CD4-positive, alpha-beta T cell treated with Interleukin-1 beta for 1 hour (primary cell): ENCODE measurements at places on chromosomes 3 and 15.

DNA sequence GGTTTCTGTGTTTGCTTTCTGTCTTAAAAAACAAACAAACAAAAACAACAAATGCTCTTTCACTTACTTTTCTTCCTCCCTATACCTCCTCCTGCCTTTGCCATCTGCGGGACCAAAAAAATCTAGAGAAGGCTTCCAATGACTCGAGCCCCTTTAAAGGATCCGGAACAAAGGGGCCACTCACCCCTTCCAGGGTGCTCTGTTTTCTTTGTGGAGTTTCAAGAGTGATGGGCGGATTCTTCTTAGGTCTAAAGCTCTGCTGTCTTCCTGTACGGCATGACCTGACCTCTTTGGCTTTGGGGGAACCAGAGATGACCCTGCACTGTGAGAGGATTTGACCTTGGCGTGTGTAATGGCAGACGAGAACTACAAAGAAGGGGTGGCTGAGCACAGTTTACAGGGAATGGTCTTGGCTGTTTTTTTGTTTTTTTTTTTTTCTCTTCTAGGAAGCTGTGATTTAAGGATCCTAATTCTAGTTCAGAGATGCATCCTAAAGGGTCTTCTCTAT, 2.2 kb upstream of the MUC20 start:
- no peak for DNase-seq

DNA sequence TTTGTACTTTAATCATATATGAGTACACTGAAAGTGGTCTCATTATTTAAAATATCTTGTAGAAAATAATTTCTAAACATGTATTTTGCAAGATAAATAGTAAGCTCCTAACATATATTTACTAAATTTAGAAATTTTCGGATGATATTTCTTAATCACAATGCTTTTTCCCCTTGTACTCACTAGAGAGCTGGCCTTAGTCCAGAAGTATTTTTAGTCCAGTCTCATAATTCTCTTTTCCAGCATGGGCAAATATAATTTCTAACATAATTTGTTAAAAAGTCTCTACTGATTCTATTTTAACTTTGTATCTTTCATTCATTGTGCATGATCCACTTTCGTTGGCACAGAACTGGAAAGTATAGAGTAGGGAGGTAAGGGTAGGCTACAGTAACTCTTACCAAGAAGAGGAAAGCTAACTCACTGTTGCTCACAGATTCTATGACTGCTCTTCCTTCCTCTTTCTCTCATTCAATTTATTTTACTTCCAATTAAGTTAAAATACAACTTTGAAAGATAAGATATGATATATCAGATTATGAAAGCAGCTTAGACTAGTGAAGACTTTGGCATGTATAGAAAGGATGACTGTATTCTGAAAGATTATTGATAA, 39.3 kb downstream of the FGF7 start:
- DNase-seq: no peak

GRCh38 chr3:156418428-156418827, 136.5 kb downstream of the SSR3 start:
- DNase-seq: no peak

DNA sequence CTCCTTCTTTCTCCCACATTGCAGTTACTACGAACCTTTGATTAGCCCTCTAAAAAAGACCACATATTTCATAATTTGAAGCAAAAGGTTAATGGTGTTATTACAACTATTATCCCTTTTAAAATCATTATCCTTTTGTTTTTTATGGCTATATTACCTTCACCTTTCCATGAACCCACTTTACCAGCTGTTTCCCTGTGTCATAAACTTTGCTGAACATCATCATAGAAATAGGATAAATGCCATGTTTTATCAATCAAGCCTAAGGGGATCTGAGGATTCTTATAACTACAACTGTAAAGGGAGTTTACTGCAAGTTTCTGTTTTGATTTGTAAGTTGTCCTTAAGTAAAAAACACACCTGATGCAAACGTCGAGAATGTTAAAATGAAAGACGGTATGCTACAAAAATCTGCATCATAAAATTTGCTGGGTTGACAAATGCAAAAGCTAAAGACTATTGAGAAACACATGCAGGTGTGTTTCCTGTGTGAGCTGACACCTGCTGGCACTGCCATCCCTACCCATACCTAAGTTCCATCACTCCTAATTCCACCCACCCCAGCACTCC, 39.1 kb upstream of the ARRDC4 start:
- no peak for DNase-seq

DNA sequence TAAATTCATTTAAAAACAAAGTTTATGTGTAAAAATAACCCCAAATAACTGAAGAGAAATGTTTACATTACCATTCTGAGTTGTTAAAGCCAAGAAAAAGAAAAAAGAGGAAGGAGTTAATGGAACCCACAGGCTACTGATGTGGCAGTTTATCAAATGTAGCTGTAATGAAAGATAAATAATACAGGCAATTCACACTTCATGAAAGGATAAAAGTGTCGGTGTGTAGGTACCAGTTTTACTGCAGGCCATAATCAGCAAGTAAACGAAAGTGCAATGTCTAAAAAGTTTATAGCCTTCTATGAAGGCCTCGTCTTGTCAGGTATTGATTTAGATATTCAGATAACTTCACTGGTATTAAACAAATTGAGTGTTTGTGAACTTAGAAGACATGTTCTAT, 164.6 kb downstream of the DPH6 start:
- DNase-seq: no peak

DNA sequence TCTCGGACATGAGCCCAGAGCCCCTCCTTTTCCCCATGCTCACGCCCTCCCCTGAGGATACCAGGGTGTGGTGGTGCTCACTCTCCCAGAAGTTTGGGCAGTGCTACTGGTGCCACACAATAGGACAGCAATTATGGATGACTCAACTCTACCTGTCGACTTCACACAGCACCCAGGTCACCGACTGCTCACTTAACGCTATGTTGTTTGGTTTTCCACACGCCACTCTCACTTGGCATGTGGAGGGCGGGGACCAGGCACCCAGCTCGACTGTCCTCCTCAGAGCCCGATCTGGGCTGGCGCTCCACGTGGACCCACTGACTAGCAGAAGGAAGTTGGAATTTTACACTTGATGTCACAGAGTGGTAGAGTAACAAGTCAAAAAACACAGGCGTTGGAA, 30.9 kb downstream of the STIMATE start:
- no peak for DNase-seq
